ENCODE measurements at places on chromosomes 3 and 15.

- no peak for DNase-seq
Observed at GRCh38 chr15:28919201-28919635, 33.4 kb downstream of the APBA2 start.

- no peak for DNase-seq
Observed at GRCh38 chr3:48664313-48664644, 1.6 kb upstream of the CELSR3 start.

GRCh38 chr3:43647331-43648166 is 25.7 kb upstream of the ANO10 start:
- DNase-seq = no peak

- no peak for DNase-seq
Observed at GRCh38 chr3:64152086-64152485, 73.2 kb downstream of the PRICKLE2 start.

GRCh38 chr15:43749690-43750345 is 3.6 kb downstream of the PDIA3 start:
- DNase-seq = no peak

- DNase-seq = peak; percentile 36
Observed at GRCh38 chr15:58282060-58282708, 144.0 kb downstream of the AQP9 start.

- DNase-seq = peak; percentile 51
Observed at GRCh38 chr3:23845326-23846216, 39.8 kb downstream of the UBE2E1 start.
